ENCODE measurements at places on chromosomes 11 and 22. TPM values are rescaled to one million over a fixed set of nuclear protein-coding genes. Genes with fewer than 3 reads are reported as not detected.

GRCh38 chr11:122019908-122020694, 95.9 kb downstream of the BLID start:
- DNase-seq: no peak

GRCh38 chr11:108985236-108985944, 320.5 kb downstream of the DDX10 start:
- DNase-seq: no peak

DNA sequence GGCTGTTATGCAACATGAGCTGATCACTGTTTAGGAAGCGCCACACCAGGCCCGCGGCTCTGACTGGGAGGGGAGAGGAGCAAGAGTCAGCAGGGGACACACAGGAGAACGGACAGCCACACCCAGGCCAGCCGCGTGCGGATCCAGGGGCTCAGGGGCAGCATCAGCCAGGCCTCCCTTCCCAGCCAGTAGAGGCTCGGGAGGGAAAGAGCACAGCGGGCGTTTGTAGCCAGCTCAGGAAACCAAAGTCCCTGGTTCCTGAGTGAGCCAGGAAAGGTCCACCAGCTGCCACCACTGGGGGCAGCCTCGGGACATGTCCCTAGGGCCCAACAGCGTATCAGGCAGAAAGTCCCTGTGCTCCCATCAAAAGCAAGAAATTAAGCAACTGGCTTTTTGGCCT, 71.8 kb upstream of the PITPNB start:
- DNase-seq: peak; percentile 92

GRCh38 chr11:70012134-70012733, 65.9 kb upstream of the ANO1 start:
- no peak for DNase-seq

GRCh38 chr22:22878801-22879674, 8.6 kb upstream of the IGLL5 start:
- DNase-seq: no peak

DNA sequence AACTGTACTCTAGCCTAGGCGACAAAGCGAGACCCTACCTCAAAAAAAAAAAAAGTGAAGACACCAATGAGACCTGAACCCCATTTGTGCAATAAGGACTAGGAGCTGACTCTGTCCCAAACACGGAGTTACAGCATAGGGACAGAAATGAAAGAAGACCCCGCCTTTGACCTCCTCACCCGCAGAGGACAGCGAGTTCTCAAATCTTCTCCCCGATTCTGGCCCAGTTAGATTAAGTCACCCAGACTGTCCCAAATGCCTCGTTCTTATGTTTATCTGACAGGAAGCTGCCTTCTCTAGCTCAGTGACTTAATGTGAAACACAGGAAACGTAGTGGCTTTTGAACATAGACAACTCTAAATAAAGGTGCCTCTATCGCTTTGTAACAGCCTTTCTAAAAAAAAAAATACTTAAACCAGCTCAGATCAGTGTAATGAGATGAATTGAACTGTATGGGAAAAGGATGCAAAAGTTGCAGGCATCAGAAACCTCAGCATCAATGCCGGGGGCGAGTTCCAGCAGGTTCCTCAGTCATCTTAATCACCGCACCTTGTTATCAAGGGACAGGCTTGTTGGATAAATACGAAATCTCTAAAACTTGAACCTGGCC, 10.6 kb downstream of the MYH9 start:
- DNase-seq: no peak

DNA sequence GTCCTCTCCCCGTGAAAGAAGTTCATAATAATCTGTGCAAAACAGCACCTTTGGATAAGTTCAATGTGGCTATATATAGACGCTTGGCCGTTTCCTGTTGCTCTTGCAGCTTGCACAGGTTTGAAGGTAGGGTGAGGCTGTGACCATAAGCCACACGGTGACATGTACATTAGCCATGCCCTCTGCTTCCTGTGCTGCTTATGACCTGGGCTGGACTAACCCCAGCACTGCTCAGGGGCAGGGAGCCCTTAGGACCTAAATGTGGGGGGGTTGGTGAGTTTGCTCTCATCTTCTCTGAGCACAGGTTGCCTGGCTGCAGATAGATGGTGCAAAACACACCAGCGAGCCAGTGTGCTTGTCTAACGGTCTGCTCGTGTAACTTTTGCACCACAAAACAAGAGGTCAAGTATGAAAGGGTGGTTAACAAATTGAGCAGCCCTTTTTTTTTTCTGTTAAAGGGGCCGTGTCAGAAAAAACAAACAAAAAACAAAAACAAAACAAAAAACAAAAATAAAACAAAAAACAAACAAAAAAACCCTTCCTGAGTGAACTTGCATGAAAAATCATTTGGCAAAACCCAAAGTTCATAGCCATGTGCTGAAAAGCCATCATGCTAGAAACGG, 37.3 kb downstream of the FLI1 start:
- no peak for DNase-seq

GRCh38 chr11:134097166-134097565, 28.3 kb downstream of the JAM3 start:
- DNase-seq: no peak

DNA sequence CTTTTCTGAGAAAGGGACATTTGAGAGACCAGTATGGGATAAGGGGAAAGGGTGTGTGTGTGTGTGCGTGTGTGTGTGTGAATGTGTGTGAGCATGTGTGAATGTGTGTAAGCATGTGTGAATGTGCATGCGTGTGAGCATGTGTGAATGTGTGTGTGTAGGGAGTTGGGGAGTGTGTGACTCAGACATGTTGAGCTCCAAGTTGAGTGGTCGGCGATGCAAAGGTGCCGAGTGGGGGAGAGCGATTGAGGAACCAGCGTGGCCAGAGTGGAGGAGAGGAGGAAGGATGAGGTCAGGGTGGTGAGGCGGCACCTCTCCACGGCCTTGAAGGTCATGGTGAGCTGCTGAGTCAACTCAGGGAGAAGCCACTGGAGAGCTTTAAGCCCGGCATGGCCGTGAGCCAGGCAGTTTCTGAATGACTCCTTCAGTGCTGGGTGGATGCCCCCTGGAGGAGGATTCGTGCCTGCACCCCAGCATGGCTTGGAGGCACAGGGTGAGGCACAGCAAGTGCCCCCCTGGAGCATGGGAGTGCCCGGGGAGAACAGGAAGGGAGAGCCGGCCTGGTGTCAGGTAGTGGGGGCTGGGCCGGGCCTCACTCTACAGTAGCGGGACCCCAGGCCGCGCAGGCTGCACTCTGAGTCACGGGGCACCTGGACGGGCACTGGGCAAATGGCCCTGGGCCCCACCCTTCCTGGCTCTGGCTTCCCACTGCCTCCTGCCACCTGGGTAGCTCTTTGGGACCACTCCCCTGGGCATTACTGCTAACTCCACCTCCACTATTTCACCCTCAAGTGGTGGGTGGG, 8.2 kb upstream of the CCDC88B start:
- DNase-seq: peak; percentile 92

DNA sequence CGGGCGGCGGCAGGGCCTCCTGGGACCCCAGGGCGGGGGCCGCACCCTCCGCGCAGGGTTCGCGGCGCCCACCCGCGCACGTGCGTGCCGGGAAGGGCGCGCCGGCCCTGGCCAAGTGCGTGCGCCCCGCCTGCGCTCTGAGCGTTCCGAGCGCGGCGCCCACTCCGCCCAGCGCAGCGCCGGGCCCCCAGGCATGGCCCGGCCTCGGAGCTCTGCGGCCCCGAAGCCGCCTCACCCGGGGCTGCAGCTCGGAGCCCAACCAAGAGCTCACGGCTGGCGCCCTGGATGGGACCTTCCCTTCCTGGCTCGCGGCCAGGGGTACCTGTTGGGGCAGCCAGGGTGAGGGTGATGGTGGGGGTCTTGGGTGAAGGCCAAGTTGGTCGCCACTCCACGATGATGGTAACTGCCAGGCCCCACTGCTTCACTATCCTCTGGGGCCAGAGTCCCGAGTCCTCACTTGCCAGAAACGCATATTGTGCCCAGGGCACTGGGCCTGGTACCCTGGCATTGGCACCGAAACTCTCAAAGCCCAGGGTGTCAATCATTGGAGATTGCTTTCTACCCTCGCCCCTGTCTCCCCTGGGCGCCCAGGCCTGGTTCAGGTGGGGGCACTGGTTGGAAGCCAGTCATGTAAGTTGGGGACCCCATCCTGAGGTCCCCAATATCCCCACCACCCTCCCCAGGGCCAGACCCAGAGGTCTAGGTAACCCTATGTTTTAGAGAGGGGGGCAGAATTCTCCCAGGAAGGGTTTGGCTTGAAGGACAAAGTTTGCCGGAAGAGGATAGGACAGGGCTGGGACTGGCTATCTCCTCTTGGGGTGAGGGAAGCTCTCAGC, 882 bp downstream of the ANO1 start:
- DNase-seq: peak; percentile 61

DNA sequence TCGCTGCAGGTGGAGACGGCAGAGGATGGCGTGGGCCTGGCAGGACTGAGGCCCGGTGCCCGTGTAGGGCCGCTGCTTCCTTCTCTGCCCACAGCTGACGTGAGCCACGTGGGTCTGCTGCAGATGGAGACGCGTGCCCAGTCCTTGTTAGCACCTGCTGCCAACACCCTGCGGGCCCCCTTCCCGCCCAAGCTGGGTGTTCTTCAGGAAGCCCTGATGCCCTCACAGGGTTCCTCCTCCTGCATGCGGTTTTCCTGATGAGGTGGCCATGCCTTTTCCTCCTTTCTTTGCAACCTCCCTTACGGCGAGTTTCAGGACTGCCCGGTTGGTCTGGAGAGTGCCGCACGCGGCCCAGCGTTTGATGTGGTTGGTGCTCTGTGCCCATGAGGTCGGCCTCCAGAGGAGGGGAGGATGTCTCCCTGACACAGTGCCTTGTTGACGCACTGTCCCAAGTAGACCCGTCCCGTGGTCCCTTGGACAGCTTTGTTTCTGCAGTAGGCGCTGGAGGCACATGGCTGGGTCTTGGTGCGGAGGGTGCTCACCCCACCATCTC, 44.7 kb downstream of the AP2A2 start:
- no peak for DNase-seq

DNA sequence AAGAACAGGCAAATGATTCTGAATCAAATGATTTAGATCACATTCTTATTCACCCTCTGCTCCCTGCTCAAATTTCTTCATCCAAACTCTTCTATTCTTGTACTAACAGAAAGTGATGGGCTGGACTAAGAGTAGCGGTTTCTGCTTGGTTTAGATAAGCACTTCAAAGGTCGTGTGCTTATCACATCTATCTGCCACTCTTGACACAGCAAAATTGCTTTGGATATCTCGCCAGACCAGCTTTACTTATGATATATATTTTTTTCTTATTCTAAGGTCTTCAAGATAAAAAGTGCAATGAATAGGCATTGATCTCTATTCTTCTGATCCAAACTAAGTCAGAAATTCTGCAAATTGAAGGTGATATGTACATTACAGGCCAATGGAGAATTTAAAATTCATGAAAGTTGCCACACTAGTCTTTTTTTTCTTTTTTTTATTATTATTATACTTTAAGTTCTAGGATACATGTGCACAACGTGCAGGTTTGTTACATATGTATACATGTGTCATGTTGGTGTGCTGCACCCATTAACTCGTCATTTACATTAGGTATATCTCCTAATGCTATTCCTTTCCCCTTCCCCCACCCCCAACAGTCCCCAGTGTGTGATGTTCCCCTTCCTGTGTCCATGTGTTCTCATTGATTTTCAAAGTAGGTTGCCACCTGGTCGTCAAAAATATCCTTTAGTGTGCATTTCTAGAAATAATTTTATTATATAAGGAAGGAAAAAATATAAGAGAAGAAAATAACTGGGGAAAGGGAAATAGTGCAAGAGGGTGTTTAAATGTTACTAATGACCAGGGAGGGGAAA, 1941.0 kb upstream of the RAG2 start:
- DNase-seq: no peak

DNA sequence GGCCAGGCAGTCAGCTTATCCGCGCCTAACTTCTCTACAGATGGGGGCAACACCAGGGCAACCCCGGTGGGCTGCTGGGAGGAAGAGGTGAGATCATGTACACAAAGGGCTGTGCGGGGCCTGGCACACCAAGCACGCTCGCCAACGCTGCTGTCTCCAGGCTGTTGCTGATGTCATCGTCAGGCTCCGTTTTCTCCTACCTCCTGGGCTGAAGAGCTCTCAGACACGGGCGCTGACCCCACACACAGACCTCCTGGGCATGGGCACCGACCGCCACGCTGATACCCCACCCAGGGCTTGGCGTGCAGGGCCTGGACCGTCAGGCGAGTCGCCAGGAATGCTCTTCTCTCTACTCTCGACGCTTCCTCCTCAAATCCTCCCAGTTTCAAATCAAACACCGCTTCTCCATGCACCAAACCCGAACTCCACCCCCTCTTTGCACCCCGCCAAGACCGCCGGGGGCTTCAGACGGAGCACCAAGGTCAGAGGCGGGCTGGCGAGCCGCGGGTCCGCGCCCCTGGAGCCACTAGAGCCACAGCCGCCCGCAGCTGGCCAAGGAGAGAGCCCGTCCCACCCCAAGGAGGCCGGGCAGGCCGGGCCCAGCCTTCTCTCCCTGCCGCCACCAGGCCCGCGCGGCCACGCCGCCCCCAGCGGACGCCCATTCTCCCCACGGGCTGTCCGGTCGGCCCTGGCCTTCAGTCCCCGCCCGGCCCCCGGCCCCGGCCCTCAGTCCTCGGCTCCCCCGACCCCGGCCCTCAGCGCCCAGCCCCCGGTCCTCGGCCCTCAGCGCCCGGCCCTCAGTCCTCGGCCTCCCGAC, 772 bp downstream of the SBF1 start:
- DNase-seq: no peak

GRCh38 chr11:62400760-62401159, 18.1 kb upstream of the SCGB1A1 start:
- peak; percentile 95 for DNase-seq

DNA sequence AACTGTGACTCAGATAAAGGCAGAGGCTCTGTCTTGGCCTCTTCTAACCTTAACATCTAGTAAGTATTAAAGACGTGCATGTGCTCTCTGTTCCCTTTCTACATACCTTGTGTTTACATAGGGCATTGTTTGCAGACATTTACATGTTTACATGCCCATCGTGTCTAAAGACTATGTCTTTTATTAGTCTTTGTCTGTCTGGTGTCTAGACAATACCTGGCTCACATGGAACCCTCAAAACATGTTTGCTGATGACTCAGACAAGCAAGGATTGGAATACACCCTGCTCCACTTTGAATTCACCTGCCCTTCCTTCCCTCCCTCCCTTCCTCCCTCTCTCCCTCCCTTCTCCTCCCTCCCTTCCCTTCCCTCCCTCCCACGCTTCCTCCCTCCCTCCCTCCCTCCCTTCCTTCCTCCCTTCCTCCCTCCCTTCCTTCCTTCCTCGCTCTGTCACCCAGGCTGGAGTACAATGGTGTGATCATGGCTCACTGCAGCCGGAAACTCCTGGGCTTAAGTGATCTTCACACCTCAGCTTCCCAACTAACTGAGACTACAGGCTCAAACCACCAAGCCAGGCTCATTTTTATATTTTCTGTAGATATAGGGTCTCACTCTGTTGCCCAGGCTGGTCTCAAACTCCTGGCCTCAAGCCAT, 23.7 kb upstream of the SORL1-AS1 start:
- no peak for DNase-seq

- DNase-seq: no peak
Observed at GRCh38 chr11:5696210-5696609, 6.6 kb downstream of the TRIM22 start.

Gene MAPK1
- total RNA-seq: 141 TPM

Gene CST6
- 0.56 TPM for total RNA-seq

Gene TNNT3
- 45.3 TPM for total RNA-seq

Gene LDHAL6A
- total RNA-seq: not detected

Gene YIF1A
- 63.9 TPM for total RNA-seq

Gene CASP5
- total RNA-seq: 0.42 TPM

Gene GLYATL1B
- total RNA-seq: not detected
